Activated CD8-positive, alpha-beta T cell treated with anti-CD3 and anti-CD28 coated beads for 36 hours (primary cell): ENCODE measurements at places on chromosomes 12 and 14. TPM values are rescaled to one million over a fixed set of nuclear protein-coding genes. Genes with fewer than 3 reads are reported as not detected.

FAM186B gene
- total RNA-seq, result not detected

DNA sequence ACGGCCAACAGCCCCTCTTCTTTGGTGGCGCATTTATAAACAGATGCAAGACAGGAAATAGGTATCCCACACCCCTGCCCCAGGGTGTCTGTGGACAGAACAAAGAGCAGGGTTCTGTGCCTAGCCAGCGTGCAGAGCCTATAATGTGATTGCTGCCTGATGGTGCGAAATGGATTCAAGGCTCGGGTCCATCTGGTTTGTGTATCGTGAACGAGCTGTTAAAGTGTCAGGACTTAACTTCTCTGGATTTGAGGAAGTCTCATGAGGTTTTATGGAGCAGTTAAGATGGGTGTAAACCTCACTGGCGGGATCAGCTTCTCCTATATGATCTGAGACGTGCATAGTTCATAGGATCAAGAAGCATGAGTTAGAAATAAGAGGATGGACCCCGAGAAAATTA is 388.7 kb upstream of the TBX3 start:
- DNase-seq, result no peak

GRCh38 chr14:50599700-50600444 is 39.9 kb downstream of the ATL1 start:
- DNase-seq, result no peak

DNA sequence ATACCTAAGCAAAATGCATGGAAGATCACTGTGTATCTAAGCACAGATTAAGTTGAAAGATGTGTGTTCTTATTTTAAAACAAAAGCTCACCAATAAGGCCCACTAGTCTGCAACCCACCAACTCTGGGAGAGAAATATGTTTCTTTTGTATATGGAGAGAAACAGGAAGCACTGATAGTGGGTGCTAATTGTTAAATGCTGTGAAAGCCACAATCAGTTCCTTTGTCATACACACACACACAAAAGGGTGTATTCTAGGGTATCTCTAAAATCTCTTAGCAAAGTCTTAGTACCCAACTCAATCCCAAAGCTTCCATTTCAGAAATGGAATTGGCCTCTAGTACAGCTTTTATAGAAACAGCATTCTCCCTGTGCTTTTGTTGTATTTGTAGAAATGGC is 272.7 kb upstream of the FLRT2 start:
- DNase-seq, result no peak

GRCh38 chr14:23066368-23066767 is 9.0 kb upstream of the CDH24 start:
- DNase-seq, result no peak
